ENCODE measurements at places on chromosomes 5 and 9.

DNA sequence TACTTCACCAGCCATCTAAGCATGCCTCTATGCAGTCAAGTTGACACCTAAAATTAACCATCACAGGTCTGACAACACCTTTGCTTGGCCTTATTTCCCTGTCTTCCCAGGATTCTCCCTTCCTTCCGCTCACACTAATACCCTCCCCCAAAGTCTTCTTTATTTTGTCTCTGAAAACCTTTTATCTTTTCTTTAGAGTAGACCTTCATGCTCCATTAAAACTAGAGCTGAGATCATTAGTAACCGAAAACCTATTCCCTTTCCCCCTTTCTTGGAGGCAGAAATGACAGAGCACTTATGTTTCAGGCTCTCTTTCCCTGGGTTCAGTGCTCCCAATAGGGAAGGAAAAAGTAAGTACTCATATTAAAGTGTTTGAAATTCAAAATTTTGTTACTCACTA is 423.8 kb downstream of the YTHDC2 start:
- DNase-seq = no peak

GRCh38 chr5:74648835-74649293 is 8.3 kb upstream of the ENC1 start:
- peak; percentile 64 for DNase-seq

GRCh38 chr9:114899995-114900394 is 30.4 kb downstream of the TNFSF8 start:
- no peak for DNase-seq

- no peak for DNase-seq
Measured at GRCh38 chr5:39352951-39353350, 11.3 kb downstream of the C9 start.

- DNase-seq = no peak
Measured at GRCh38 chr5:1315018-1315708, 20.3 kb upstream of the TERT start.

GRCh38 chr9:136643596-136644342 is 18.9 kb upstream of the EGFL7 start:
- no peak for DNase-seq

- DNase-seq = no peak
Measured at GRCh38 chr5:73067213-73067612, 53.2 kb upstream of the TMEM171 start.

DNA sequence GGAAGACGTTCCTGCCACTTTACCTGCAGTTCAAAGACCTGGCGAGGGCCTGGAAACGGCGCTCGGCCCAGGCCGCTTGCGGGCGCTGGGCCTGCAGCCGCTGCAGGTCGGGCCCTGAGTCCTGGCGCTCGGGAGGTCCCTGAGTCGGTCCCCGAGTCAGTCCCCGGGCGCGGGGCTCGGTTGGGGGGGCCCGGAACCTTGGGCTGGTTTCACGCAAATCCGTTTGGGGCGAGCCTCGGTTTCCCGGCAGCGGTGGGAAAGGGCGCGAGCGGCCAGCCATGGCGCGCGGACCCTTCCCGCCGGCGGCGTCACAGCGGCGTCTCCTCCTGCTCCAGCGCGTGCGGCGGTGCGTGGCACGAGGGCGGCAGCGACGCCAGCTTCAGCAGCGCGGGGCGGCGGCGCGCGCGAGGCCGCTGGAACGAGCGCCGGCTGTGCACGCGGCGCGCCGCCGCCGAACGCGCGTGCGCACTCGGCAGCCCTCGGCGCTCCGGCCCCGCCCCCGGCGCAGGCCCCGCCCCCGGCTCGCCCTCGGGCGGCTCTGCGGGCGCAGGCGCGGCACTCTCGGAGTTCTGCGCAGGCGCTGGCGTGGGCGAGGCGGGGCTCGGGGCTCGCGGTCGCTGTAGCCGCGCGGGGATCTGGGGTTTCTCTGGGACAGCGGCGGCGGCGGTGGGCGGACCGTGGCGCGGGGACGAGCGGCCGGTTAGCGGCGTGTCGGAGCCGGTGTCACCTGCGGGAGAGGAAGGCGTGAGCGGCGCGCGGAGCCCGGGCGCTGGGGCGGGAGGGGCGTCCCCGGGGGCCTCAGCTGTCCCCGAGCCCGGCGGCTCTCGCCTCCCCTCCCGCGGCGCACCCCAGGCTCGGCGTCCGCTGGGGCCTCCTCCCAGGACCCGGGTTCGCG is 29.9 kb downstream of the EXOC3 start:
- DNase-seq = peak; percentile 29

DNA sequence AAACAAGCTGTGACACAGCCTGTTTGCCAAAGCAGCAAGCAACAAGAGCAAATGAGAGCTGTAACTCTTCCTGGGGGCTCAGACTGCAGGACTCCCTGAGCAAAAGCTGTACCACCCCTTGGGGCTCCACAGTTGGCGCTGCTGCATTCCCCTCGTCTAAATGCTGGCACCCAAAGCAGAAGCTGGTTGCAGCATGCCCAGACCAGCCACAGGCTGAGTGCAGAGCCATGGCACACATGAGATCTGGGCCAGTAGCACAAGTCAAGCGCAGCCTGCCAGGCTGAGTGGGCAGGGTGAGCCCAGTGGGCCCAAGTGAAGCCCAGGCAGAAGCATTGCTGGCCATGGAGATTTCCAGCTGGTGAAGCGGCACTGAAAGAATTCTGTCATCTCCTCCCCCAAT is 157.3 kb upstream of the GRAMD2B start:
- peak; percentile 9 for DNase-seq

GRCh38 chr5:491119-491855 is 33.0 kb downstream of the SLC9A3 start:
- no peak for DNase-seq

- DNase-seq = no peak
Measured at GRCh38 chr5:50822761-50823160, 156.3 kb downstream of the PARP8 start.

DNA sequence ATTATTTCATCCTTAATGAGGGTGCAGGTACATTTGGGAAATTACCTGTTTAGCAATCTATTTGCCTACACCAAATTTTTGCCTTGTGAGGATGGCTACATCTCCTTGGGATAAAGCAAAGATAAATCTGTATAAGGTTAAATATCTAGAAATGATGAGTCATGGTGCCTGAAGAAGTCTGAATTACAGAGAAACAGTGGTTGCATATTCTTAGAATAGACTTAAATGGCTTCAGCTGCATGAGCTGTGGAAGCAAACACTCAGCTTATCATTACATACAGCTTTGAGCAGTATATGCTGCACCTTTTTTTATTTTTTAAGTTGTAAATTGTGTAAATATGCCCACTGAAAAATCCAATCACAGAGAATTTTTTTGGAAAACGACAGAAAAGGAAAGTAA is 153.5 kb downstream of the RAPGEF6 start:
- no peak for DNase-seq

DNA sequence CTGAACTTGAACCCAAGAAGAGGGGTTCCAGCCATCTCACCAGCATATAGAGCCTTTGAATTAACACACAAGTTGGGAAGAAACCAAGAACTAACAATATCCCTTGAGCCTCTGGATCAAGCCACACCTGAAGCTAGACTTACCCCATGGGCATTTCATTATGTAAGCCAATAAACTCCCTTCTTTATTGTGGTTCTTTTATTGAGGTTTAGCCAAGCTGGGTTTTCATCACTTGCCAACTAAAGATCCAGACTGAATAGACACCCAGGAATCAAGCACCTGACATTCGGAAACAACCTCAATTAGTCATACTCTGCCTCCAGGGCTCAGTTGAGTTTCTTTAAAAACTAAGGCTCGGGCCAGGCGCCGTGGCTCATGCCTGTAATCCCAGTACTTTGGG is 226.7 kb downstream of the AGTPBP1 start:
- DNase-seq = peak; percentile 84

GRCh38 chr5:149559706-149560105 is 8.5 kb upstream of the CSNK1A1 start:
- no peak for DNase-seq

GRCh38 chr9:112130347-112130746 is 44.8 kb downstream of the SUSD1 start:
- DNase-seq = no peak

GRCh38 chr9:36276781-36277181 is 18.5 kb upstream of the GNE start:
- DNase-seq = peak; percentile 34

DNA sequence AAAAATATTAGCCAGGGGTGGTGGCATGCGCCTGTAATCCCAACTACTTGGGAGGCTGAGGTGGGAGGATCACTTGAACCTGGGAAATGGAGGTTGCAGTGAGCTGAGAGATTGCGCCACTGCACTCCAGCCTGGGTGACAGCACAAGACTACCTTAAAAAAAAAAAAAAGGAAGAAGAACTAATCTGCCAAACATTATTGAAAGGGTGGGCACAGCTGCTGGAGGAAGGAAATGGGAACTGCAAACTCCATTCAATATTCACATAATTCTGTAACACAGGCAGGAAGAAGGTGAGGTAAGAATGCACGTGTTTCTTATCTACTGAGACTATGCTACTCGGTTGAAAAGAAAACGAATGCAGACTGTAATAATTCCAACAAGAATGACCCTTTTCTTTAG is 121.1 kb upstream of the GNA14 start:
- DNase-seq = no peak

GRCh38 chr5:154800582-154800981 is 45.4 kb downstream of the LARP1 start:
- DNase-seq = no peak

GRCh38 chr5:23071682-23072081 is 218.5 kb upstream of the CDH12 start:
- no peak for DNase-seq

DNA sequence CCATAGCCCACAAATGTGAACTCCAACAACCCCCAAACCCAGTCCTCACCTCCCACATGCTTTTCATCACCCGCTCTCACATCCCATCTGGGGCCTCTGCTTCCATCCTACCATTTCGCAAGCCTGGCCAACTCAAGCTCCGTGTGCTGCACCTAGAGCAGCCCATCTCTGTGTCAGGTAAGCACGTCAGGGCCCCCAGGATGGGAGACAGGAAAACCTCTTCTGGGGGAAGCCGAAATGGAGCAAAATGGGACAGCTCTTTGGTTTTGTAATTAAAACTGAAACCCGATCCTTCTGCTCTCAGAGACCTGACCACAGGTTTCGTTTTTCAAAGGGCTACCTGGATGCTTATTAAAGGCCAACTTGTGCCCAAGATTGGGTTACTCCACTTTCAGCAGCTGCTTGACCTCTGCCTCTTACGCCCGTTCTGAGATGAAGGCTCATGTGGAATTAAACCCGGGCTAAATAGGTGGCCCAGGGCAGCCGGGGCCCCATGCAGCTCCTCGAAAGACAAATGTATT is 287.7 kb downstream of the SLIT3 start:
- no peak for DNase-seq

DNA sequence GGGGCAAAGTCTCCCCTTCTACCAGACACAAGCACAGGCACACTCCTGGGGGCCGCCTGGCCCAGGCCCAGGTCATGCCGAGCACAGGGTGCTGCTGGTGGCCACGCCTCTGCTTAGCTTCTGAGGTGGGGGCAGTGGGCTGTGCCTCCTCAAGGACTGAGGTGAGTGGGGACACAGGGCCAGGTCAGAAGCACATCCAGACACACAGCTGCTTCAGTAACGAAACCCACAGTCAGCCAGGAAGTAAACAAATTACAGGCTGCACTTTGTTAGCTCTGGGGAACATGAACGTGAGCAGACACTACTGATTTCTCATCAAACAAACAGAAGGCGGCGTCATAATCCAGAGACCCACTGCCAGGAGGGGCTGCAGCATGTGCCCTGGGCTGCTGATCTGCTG is 192.4 kb downstream of the HSPA4 start:
- peak; percentile 37 for DNase-seq

DNA sequence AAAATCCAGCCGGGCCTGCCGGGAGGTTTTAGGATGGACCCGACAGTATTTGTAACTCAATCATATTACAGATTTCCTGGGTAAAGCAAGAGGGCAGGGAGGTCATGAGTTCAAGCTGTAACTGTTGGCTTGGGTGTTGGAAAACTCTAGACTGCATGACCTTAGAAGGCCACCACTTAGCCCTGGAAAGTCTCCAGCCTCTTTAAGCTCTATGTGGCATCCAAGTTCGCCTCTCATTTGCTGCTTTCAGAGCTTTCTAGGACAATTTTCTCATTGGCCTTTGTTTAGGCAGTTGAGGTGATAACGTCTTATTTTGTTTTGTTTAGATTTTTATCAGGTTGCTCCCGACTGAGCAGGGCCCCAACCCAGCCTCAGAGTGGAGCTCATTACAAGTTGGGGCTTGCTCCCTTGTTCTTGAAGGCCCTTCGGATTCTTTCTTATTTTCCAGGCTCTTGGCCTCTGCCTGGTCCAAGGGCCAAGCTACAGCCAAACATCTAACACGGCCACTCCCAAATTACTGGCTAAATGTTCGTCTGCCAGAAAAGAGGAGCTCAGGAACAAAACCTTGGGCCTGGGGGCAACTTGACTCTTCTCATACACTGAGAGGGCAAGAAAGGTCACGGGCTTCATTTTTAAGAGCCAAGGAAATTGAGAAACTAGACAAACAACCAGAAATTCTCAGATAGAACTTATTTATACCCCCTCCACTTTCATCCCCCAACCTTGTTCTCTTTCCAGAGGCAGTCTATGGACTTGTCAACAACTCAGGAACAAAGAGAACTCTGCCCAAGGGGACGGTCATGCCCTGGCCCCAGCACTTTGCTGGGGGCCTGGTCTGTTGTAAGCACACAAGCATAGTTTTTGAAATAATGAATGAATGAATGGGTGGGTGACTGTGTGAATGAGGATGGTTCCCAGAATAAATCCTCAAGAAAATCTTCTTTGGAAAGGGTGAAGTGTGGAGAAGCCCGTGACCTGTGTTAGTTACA is 526.9 kb downstream of the BNC2 start:
- peak; percentile 34 for DNase-seq

GRCh38 chr9:121260457-121261106 is 7.4 kb upstream of the GSN start:
- no peak for DNase-seq

DNA sequence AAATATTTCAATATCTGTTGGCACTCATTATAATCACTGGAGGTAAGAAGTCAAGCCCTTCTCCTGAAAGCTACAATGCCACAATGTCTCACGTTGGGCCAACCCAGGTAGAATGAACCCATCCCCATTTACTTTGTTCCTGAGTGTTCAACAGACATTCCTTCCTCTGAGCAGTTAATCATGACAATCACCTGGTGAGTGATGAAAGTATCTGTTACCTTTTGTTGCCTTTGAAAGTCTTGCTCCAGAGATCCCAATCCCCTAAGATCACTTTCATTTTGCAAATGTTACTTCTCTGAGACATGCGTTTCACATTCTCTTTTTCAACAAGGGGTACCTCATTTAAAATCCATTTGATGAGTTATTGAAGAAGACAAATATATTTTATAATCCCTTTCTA is 49.3 kb upstream of the MSX2 start:
- DNase-seq = no peak

GRCh38 chr9:76626141-76626540 is 138.1 kb upstream of the PCA3 start:
- no peak for DNase-seq

GRCh38 chr5:54873691-54874090 is 111.7 kb downstream of the ESM1 start:
- no peak for DNase-seq
